ENCODE measurements at places on chromosomes 7 and 10.

- DNase-seq = no peak
Observed at GRCh38 chr7:117269417-117269816, 53.4 kb downstream of the WNT2 start.

- peak; percentile 11 for DNase-seq
Observed at GRCh38 chr10:121865554-121865953, 62.3 kb downstream of the ATE1 start.

- no peak for DNase-seq
Observed at GRCh38 chr10:114663626-114664025, 5.6 kb upstream of the ABLIM1 start.

GRCh38 chr10:91875779-91876178 lies 33.5 kb downstream of the FGFBP3 start:
- DNase-seq = no peak

DNA sequence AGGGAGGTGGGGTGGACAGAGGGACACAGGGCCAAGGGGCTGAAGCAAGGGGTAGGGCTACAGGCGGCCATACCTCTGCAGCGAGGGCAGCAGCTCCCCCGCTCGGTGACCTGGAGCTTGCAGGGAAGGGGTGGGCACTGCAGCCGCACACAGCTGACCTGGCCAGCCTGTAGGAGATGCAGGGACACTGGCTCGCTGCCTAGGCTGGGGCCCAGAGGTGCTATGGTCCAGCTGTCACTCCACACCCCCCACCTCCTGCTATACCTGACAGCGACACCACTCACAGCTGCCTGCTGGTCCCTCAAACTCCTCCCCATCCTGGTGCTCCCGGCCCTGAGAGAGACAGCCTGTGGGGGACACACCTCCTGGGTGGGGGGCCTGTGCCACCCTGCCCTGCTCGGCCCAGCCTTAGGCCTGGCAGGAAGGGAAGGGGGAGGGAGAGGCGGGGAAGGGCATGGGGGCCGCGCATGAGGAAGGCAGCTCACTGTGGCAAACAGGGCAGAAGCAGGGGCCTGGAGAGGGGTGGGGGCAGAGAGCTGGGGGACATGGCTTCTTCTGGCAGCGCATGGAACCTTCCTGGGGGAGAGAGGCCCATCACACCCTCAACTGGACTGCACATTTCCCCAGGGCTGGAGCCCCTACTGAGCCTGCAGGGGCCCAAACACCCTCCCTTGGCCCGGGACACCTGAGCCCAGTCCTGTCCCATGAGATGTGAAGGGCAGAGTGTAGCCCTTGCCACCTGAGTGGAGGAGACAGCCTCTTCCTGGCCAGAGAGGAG lies 23.9 kb downstream of the ATP6V1F start:
- no peak for DNase-seq

- DNase-seq = no peak
Observed at GRCh38 chr7:153258686-153259085, 499.1 kb downstream of the ACTR3B start.

GRCh38 chr7:4613846-4614548 lies 68.1 kb upstream of the FOXK1 start:
- no peak for DNase-seq

GRCh38 chr10:133339708-133340380 lies 3.1 kb upstream of the CALY start:
- no peak for DNase-seq

- DNase-seq = no peak
Observed at GRCh38 chr7:47404010-47404409, 177.9 kb downstream of the TNS3 start.

DNA sequence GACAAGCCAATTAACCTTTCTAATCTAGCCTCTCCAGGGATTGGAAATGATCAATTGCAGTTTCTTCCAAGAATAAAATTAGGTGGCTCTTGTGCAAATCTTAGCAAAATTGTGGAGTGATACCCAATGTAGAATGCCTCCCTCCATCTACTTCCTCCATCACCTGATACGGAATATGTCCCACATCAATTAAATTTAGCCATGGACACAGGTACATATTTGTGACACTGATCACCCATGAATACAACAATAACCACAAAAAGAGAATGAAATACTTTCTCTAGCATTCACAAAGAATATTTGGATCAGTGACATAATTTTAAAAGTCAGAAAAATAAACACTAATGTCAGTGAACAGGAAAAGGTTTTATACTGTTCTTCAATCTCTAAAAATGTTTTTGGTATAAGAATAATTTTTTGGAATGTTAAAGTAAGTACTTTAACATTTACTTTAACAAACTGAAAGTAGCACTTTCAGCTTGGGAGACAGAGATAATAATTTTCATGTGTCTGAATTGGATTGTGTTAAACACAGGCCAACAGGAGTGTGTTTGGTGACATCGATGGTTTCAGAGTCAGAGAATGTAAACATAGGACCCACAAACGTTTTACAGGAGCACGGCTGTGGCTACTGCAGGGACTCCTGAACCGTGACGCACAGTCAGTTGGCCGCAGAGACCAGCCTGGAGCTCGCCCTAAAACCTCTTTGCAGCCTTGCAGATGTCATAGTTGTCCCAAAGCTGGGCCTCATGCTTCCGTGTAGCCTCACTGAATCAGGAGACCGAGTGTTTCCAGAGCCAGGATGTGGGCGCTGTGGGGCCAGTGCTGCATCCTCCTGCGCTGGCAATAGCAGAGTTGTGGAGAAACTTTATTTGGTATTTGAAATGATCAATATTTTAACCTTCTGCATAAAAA lies 7.2 kb downstream of the RBM20 start:
- no peak for DNase-seq

GRCh38 chr10:32940321-32941301 lies 17.4 kb downstream of the ITGB1 start:
- DNase-seq = no peak

- no peak for DNase-seq
Observed at GRCh38 chr7:139613971-139614411, 90.5 kb downstream of the CLEC2L start.

DNA sequence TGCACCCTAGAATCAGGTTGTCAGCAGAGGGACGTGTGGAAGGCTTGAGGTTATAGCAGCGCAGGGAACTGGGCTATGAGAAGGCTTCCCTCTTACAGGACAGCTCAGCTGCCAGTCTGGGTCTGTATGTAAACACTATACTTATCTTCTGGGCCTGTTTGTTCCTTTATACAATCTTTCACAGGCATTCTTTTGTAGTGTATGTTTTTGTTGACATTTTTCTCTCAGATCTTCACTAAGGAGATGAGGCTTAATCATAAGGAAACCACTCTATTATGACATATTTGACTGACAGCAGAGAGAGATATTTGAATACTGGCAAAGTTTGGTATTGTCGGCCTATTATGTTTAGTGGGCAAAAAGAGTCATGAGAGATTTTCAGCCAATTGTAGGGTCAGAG lies 929 bp downstream of the GBF1 start:
- no peak for DNase-seq

DNA sequence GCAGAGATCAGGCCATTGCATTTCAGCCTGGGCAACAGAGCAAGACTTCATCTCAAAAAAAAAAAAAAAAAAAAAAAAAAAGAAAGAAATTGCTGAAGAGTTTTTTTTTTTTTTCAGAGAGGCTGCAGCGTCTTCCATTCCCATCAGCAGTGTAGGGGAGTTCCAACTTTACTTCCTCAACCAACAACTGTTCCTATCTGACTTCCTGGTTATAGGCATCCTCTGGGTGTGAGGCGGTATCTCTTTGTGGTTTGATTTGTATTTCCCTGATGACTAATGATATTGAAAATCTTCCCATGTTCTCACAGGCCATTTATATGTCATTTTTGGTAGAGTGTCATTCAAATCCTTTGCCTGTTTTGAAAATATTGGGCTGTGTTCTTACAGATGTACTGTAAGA lies 40.2 kb downstream of the PRTFDC1 start:
- no peak for DNase-seq

- DNase-seq = no peak
Observed at GRCh38 chr10:73908853-73909539, 1.9 kb upstream of the PLAU start.

DNA sequence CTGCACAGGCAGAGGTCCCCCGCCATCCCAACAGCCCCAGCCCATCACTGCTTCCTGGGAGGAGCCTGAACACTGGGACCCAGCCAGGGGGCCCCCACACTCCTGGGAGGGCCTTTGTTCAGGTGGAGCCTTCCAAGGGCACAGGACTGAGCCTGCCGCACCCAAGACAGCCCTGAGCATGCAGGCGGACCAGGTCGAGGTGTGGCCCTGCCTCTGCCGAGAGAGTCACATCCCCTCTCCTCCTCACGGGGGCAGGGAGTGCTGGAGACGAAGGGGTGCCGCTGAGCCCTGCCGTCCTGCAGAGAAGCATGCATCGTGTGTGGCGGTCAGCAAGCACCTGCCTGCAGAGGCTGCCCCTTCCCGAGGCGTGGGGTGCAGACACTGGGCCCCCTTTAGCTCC lies 7.3 kb upstream of the MAFK start:
- no peak for DNase-seq

DNA sequence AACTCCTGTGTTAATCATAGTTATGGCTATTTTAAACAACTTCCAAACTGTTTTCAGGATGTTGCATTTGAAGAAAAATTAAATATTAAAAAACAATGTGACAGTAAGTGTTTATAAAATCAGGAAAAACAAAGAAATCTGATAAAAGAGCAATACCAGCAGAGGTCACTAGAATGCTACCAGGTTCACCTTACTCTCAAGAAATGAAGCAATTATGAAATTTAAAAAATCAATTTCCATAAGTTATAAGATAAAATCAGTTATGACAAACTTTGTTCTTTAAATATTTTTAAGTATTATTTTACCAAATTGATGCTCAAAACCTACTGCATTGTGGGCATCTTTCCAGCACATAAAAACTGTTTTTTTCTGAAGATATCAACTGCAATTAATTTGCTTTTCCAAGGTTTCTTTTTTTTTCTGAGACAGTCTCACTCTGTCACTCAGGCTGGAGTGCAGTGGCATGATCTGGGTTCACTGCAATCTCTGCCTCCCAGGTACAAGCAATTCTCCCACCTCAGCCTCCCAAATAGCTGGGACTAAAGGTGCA lies 50.7 kb upstream of the RHEB start:
- no peak for DNase-seq

- DNase-seq = no peak
Observed at GRCh38 chr7:74271742-74272141, 17.5 kb upstream of the CLIP2 start.

DNA sequence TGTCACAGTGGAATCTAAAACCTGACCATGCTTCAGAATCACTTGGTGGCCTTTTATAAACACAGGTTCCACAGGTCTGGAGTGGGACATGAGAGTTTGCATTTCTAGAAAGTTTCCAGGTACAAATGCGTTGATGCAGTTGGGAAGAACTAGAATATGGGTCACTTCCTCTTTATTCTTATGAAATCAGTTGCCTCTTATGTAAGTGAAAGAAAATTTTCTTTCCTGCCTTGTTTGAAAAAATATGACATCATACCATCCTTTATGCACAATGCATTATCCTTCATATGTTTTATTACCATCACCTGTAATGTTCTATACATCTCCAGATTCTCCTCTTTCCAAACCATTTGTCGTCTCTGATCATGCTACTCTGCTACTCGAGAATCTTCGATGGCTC lies 44.0 kb downstream of the PLXNA4 start:
- no peak for DNase-seq

DNA sequence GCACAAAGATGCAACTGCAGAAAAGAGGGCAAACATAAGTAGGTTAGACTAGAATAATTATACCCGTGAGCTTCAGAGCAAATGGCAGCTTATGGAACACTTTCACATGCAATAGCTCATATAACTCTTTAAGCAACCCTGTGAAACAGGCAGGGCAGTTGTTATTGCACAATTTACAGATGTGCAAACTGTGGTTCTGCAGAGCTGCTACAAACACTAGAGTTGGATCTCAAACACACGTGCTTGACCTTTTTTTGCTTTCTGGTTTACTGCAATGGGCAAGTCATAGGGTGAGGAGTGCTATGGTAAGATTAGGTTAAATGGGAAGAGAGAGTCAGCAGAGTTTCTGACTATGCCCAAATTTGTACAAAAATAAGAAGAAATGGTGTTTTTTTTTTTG lies 610.8 kb downstream of the GATA3 start:
- no peak for DNase-seq

GRCh38 chr10:103111918-103112877 lies 80.9 kb downstream of the NT5C2 start:
- DNase-seq = no peak

GRCh38 chr7:132836746-132837145 lies 245.1 kb downstream of the CHCHD3 start:
- no peak for DNase-seq

DNA sequence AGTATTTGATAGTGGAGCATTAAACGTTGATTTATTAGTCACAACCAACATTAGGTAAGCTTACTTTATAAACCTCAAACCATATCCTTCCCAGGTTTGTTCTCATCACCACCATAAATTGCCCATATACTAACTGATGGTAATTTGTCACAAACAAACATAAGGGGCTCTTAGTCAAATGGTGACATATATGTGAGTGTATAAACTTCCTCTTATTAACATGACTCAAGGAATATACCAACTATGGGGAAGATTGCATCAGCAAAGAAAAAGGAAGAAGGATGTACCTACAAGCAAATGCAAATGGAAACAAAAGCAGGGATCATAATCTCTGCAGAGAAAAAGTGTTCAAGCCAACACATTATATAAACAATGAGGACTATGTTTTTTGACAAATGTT lies 418.2 kb upstream of the AKR1E2 start:
- no peak for DNase-seq

DNA sequence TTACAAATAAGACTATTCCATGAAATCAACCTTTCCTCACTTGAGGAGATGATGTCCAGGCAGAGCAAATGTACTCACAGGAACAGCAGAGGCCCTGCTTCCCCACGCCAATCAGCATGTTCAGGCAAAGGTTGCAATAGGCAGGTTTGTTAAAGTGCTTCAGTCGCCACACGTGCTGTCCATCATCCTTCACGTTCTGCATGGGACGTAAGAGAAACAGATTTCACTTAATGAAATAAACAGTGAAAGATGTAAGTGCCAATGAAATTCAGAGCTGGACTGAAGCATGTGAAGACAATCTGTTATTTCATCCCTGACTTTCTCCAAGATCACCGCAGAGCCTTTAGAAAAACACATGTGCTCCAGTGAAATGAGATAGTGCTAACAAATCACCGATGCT lies 217.4 kb downstream of the DGKB start:
- DNase-seq = no peak

DNA sequence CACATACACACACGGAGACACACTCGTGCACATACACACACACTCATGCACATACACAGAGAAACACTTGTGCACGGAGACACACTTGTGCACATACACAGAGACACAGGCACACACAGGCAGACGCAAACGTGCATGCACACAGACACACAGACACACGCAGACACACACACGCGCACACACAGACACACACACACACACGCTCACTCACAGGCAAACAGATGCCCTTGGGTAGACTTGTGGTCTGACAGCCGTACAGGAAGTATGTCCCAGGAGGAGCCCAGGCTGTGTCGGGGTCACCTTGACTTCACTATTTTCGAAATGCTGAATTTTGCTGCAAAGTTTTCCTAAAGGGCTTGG lies 538.0 kb downstream of the DNAJB6 start:
- no peak for DNase-seq

GRCh38 chr7:98287486-98287959 lies 6.0 kb downstream of the BRI3 start:
- no peak for DNase-seq

GRCh38 chr7:36011588-36011965 lies 141.5 kb upstream of the EEPD1 start:
- DNase-seq = no peak

All from NCI-H524 (cell line).